ENCODE measurements at places on chromosomes 5 and 9.

DNA sequence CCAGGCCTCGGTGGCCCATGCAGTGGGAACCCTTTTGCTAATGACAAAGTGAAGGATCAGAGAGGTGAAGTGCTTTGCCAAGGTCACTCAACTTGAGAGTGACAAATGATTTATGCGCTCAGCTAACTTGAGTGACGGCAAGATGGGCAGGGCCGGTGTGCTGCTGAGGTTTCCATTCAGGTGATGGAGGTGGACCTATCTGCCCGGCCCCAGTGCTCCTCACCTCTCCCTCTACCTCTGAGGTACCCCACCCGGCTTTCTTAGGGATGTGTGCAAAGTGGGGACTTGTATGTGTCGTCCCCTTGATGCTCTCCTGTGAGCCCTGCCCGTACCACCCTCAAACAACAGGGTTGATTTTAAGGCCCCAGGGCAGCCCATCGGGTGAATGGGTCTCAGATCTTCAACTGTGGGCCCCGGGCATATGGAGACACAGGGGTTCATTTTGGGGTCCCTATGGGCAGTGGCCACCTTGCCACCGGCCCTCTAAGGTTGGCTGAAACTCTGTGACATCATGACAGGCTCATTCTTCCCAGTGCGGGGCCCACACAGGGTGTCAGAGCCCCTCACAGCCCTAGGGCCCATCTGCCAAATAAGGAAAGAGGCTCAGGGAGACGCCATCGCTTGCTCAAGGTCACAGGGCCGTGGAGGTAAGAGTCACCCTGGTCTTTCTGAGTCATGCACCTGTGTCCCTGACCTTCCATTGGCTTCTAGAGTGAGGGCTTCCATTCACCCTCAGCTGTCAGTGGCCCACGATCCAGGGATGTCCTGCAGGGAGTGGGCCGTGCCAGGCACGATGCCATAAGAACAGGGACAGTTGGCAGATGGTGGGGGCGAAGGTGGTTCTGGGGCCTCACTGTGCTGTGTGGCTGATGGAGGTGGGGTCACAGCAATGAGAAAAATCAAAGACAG lies 170.6 kb upstream of the MVB12B start:
- DNase-seq, result no peak

DNA sequence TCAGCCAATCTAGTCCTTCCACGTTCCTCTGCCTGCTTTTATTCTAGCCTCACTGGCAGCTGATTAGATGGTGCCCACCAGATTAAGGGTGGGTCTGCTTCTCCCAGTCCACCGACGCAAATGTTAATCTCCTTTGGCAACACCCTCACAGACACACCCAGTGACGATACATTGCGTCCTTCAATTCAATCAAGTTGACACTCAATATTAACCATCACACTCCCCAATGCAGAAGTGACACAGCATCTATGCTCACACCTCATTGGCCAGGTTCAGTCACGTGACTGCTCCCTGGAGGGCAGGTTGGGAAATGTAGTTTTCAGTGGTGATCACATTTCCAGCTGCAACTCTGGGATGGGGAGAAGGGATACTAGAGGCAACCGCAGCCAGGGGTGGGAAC lies 13.0 kb downstream of the SUSD3 start:
- DNase-seq, result no peak

- DNase-seq, result no peak
These were observed at the start of gene F2RL1 for GRCh38 chr5:76818844-76819831. F2RL1 (plus strand) TSS chr5:76819030; CDS start chr5:76819183, 153 bp downstream.

DNA sequence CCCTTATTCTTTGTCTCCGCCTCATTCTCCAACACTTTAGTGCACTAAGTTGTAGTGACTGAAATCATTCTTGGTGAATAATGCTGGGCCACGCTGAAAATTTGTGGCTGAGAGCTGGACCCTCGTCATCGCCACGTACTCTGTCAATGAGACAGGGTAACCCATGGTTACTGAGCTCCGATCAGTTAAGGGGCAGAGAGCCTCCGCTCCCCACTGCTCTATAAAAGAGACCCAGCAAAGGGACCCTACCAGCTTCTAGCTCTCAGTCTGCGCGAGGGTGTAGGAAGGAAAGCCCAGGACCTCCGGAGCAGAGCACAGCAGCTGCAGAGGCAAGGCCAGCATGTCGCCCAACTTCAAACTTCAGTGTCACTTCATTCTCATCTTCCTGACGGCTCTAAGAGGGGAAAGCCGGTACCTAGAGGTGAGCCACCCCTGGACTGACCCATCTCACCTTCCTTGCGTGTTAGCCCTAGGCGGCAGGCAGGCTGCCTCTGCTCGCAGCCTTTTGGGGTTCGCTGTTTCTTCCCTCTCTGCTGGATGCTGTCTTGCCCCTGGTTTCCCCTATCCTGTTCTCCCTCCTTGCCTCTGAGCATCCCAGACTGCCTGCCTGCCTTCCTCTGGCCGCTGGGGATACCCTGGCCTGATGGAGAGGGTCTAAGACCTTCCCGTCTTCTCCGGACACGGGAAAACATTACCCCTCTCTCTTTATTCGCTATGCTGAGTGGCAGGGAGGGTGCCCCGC lies at the start of gene CRHBP:
Gene CRHBP (plus strand): TSS at position 251 of the 742 bp plus-strand sequence. CDS start 90 bp downstream, at position 341.
- no peak for DNase-seq

GRCh38 chr5:59061377-59061776 lies 478.5 kb downstream of the RAB3C start:
- no peak for DNase-seq

DNA sequence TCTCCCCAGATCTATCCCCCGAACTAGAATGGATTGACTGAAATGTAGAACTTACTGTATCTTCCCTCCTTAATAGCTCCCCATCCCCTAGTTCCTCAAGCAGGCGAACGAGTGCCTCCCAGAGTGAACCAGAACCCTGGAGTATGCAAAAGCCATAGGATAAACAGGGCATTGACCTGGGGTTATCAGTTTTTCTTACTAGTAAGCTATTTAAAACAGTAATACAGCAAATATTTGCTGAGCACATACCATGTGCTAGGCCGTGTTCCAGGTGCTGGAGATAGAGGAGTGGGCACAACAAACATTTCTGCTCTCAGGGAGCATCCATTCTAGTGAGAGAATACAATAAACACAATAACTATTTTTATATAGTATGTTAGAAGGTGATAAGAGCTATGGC lies 1.8 kb downstream of the SKP2 start:
- no peak for DNase-seq

DNA sequence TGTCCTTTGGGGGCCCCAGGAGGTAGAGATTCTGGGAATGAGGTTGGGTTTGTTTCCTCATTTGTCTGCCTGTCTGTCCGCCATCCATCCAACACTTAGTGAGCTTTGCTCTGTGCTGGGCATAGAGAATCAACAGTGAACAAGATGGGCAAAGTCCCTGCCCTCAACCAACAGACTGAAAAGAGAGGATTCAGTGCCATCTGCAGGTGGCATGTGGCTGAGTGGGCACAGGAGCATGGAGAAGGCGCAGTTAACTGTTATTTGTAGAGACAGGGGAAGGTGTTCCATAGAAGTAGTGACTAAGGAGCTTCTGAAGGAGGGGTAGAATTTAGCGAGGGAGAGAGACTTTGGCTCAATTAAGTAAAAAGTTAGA lies 23.1 kb downstream of the POLR1E start:
- no peak for DNase-seq

- no peak for DNase-seq
These were observed 771.2 kb upstream of the DMAC1 start for GRCh38 chr9:8570776-8571175.

DNA sequence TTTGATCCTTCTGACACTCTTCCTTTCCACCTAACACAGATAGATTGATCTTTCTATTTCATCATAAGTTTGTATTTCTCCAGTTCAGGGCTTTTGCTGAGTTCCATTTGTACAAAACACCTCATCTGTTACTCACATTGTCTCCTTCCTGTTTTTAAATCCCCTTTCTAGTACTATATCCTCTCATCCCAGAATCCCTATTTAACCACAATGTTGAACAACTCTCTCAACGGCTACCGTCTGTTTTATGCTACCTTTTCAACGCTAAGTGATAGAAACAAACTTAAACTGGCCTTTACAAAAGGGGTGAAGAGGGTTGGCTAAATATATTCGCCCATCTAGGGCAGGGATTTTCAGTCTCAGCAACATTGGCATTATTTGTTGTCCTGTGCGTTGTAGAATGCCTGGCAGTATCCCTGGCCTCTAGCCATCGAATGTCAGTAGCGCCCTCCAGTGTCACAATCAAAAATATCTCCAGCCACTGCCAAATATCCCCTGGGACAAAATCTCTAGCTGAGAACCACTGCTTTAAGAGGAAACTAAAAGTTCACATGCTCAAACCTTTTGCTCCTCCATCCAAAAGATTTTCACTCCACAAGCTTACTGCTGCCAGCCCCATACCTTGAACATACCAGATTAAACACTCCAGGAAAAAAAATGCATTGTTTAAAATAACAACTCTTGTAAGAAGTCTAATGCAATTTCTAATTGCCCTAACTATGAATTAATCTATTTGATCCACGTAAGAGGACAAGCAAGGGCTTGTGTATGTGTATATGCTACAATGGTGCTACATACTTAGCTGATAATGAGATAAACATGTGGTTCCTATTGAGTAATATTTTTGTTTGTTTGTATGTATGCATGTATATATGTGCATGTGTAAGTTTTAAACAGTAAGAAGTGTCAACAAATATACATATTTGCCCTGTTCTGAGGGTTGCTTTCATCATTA lies 344.0 kb downstream of the PTPRD start:
- peak; percentile 3 for DNase-seq
